ENCODE measurements at places on chromosomes 13 and 19. TPM values are rescaled to one million over a fixed set of nuclear protein-coding genes. Genes with fewer than 3 reads are reported as not detected.

ZBTB32 gene
- polyA plus RNA-seq: not detected

TMEM91 gene
- polyA plus RNA-seq: 8.5 TPM

PDE4A gene
- 5.5 TPM for polyA plus RNA-seq

NEK3 gene
- polyA plus RNA-seq: 11.8 TPM

OLFM4 gene
- 0.52 TPM for polyA plus RNA-seq

SCEL gene
- polyA plus RNA-seq: 0.05 TPM

STX10 gene
- 47.7 TPM for polyA plus RNA-seq

CEACAM1 gene
- polyA plus RNA-seq: 2.6 TPM

IZUMO4 gene
- 2.7 TPM for polyA plus RNA-seq

CYP2A6 gene
- polyA plus RNA-seq: not detected

SHC2 gene
- polyA plus RNA-seq: 21.0 TPM

AMH gene
- 0.36 TPM for polyA plus RNA-seq

ANKRD10 gene
- polyA plus RNA-seq: 41.1 TPM

ZGLP1 gene
- polyA plus RNA-seq: 0.68 TPM

ZNF135 gene
- polyA plus RNA-seq: 4.2 TPM

TUBB4A gene
- 2.2 TPM for polyA plus RNA-seq

SULT2A1 gene
- polyA plus RNA-seq: not detected

KLK4 gene
- polyA plus RNA-seq: not detected

ZIC2 gene
- polyA plus RNA-seq: not detected

ZNF284 gene
- 1.00 TPM for polyA plus RNA-seq

SLC15A1 gene
- polyA plus RNA-seq: not detected

CDK8 gene
- 6.1 TPM for polyA plus RNA-seq

ZNF682 gene
- 3.2 TPM for polyA plus RNA-seq

OVOL3 gene
- not detected for polyA plus RNA-seq

ZNF565 gene
- polyA plus RNA-seq: 3.2 TPM

C1QTNF9B gene
- 1.2 TPM for polyA plus RNA-seq

SIGLEC10 gene
- polyA plus RNA-seq: 0.77 TPM

PODNL1 gene
- 1.9 TPM for polyA plus RNA-seq

PRODH2 gene
- not detected for polyA plus RNA-seq

NXNL1 gene
- polyA plus RNA-seq: 0.63 TPM

COL5A3 gene
- 13.5 TPM for polyA plus RNA-seq

UBAC2 gene
- 47.5 TPM for polyA plus RNA-seq

RUBCNL gene
- 0.36 TPM for polyA plus RNA-seq

TEX101 gene
- not detected for polyA plus RNA-seq

PEAK3 gene
- polyA plus RNA-seq: 0.84 TPM

LGALS4 gene
- 0.45 TPM for polyA plus RNA-seq

C19orf44 gene
- 3.3 TPM for polyA plus RNA-seq

SYDE1 gene
- 11.3 TPM for polyA plus RNA-seq

FREM2 gene
- 0.02 TPM for polyA plus RNA-seq

LCP1 gene
- polyA plus RNA-seq: 3.2 TPM

C19orf18 gene
- polyA plus RNA-seq: 2.9 TPM

CGB2 gene
- not detected for polyA plus RNA-seq

NECTIN2 gene
- polyA plus RNA-seq: 44.2 TPM

LRFN3 gene
- polyA plus RNA-seq: 8.4 TPM

KLK12 gene
- polyA plus RNA-seq: not detected

ATP4B gene
- polyA plus RNA-seq: not detected

CACNG6 gene
- polyA plus RNA-seq: not detected

CRX gene
- polyA plus RNA-seq: not detected

CPB2 gene
- polyA plus RNA-seq: not detected

C19orf67 gene
- not detected for polyA plus RNA-seq

All from right cardiac atrium (tissue), 5 donors.